Natural killer cell treated with Interleukin-12 subunit alpha and Interleukin-12 subunit beta and Interleukin-15 and Interleukin-18, amount 100 ng/mL, for 72 hours (primary cell): ENCODE measurements at places on chromosomes 1 and 21. TPM values are rescaled to one million over a fixed set of nuclear protein-coding genes. Genes with fewer than 3 reads are reported as not detected.

GRCh38 chr21:31159808-31160207 is 121.5 kb upstream of the KRTAP19-8 start:
- no peak for DNase-seq

The TCP10L gene
- 1.3 TPM for total RNA-seq

The ENTREP3 gene
- 38.0 TPM for total RNA-seq

GRCh38 chr1:17016317-17016661 is 4.6 kb upstream of the ATP13A2 start:
- no peak for DNase-seq

DNA sequence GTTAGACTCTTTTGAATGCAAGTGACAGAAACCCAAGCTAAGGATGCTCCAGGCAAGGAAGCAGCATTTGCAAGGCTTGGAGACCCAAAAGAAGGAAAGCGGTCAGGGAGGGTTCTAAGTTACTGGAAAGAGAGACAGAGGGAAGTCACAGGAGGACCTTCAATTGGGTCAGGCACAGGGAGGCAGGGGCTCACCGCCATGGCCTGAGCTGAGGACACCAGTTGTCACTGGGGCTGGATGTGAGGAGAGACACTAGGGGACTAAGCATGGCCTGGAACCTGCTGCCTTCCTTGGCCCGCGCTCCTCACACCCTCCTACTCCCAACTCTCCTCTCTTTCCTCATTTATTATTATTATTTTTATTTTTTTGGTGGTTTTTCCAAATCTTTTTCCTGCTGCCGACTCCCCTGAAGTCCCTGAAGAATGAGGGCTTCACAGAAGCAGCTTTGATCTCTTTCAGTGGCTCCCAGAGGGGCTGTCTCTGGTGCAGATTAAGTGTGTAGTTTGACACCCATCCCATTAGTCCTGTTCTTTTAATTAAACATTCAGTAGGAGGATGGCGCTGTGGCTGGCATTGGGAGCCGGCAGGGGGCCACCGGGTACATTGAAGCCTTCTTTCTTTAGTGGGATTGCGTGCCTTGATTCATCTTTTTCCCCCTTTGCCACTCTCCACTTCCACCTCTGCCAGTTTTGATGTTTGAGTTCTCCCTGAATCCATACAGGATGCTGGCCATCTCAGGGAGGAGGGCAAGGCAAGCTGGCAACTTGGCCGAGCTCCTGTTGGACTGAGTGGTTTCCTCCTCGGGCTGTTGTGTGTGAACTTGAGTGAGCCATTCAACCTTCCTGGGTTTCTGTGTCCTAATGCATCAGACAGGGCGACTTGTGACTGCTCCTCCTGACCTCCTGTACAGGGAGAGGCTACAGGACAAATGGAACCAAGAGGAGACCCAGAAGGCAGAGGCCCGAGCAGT is 59.3 kb downstream of the MDM4 start:
- no peak for DNase-seq

DNA sequence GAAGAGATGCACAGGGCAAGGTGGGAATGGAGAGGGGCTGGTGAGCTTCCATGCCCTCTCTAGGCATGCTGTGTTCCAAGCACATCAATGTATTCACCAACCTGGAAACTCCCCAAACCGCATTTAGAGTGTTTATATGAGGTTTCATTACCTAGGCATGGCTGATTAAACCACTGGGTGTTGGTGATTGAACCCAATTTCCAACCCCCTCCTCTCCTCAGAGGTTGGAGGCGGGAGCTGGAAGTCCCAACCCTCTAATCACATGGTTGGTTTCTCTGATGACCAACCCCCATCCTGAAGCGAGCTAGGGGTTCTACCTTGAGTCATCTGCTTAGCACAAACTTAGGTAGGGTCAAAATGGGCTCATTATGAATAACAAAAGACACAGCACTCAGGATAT is 3.0 kb upstream of the PPIE start:
- no peak for DNase-seq

The LAMC2 gene
- total RNA-seq, result not detected

GRCh38 chr1:36457691-36458090 is 6.5 kb downstream of the MRPS15 start:
- no peak for DNase-seq

DNA sequence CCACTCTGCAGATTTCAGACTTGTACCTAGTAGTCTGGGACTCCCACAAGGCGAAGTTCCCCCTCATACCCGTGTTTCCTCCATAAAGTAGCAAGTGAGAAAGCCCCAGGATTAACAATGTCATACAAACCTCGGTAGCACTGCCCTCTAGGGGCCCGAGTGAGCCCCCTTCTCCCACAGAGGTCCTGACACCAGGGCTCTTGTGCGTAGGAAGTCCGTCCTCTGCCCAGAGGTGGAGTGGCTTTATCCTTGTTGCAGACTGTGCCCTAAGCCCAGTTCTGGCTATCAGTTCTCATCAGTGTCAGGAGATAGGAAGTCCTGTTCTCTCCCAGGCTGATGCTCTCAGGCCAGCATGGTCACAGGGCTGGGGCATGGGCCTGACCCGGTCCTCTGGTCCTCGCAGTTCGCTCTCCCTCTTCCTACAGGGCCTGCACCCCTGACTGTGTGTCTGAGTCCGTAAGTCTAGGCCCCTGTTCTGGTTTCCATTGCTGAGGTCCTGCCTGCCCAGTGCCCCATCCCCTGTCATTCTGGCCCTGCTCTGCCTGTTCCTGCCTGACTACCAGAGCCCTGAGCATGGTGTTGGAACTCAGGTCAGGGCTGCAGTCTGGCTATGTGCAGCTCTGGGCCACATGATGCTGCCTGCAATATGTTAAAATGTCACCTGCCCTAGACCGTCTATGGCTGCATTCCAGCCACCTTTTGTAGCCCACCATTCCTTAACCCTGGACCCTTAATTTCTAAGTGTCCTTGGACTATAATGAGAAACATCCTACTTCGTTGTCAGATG is 285.6 kb downstream of the ASTN1 start:
- DNase-seq, result no peak

The SPATC1L gene
- total RNA-seq, result not detected

The GOLPH3L gene
- total RNA-seq, result 18.7 TPM

The ARTN gene
- total RNA-seq, result 1.2 TPM

The GBP6 gene
- 0.19 TPM for total RNA-seq

DNA sequence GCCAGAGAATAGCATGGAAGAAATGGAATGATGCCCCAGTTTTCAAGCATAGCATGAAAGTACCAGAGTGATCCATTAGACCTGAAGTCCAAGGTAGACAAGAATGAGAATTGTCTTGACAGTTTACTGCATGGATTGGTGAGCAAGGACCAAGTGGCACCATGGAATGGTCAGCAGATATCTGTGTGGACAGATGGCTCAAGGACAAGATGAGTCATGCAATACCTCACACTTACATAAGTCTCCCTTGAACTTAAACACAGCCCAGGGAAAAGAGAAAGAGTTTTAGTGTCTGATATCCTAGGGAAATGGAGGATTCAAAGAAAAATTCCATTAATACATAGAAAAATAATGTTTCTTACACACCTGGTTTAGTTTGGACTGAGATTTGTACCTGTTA is 195.2 kb downstream of the MRPL39 start:
- no peak for DNase-seq

GRCh38 chr1:67942274-67942673 is 108.2 kb downstream of the DIRAS3 start:
- DNase-seq, result no peak

GRCh38 chr1:201783058-201783457 is 45.9 kb upstream of the IPO9 start:
- DNase-seq, result no peak

GRCh38 chr1:72567521-72567920 is 285.2 kb upstream of the NEGR1 start:
- no peak for DNase-seq

DNA sequence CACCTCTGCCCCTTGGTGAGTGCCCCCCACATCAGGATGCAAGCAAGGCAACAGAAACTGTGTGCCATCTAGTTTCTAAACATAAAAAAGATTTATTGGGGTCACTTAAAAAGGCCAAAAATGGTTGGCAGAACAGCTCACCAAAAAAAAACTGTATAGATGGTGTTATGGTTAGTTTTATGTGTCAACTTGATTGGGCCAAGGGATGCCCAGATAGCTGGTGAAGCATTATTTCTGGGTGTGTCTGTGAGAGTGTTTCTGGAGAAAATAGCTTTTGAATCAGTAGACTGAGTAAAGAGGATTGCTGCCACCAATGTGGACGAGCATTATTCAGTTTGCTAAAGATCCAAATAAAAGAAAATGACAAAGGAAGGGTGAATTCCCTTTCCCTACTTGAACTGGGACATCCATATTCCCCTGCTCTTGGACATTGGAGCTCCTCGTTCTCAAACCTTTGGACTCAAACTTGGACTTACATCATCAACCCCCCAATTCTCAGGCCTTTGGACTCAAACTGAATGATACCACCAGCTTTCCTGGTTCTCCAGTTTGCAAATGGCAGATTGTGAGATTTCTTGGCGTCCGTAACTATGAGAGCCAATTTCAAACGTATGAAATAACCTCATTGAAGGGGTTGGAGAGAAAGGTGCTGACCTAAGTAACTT is 16.9 kb downstream of the CAPN9 start:
- DNase-seq, result no peak

DNA sequence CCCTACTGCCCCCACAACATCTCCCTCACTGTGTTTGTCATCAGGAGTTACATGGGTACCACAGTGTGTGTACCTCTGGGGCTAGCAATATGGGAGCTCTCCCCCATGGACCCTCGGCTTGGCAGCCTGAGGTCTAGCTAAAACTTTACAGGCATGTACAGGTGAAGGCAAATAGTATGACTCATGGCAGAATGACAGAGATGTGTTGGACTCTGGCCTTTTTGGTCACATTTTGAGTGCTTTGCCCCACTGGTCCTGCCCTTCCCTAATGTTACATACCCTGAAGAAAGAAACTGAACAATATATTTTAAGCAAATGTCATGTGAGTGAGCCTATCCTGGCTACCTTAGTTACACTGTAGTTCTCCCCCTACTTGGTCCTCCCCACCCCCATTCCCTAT is 124.0 kb downstream of the NGF start:
- DNase-seq, result no peak

- no peak for DNase-seq
These were observed 34.8 kb upstream of the CACYBP start for GRCh38 chr1:174964972-174965361.

GRCh38 chr1:100087396-100087795 is 45.3 kb downstream of the SASS6 start:
- no peak for DNase-seq

GRCh38 chr1:41503538-41504113 is 19.1 kb upstream of the EDN2 start:
- DNase-seq, result no peak

GRCh38 chr1:171901245-171901644 is 59.9 kb downstream of the DNM3 start:
- no peak for DNase-seq

DNA sequence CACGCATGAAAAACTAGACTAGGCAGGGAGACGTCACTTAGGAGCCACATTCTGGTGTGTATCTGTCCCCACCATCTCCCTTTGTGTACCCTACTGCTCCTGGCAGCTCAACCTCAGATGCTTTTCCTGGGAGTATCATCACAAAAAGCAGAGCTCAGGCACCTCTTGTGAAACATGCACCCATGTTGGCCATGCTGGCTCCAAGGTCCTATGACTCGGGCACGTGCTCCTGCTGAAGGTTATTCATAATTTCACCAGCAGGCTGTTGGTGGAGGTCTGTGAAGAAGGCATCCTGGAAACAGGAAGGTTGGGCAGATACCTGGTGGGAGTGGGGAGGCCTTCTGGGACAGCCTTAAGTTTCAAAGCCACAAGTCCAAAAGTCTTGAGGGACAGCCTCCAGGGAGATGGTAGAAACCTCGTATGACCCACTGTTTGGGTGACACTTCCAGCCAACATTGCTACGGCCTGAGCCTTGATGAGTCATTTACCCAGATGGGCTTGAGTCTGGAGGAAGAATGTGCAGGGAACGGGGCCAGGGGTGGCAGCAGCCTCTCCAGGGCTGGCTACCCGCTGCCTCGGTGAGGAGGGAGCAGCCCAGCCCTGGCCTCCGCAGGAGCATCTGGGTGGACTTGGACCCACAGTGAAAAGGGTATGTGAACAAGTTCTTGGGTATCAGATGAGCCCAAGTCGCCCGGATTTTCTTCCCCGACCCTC is 75.8 kb downstream of the PGBD5 start:
- DNase-seq, result no peak

The OVAAL gene
- not detected for total RNA-seq

DNA sequence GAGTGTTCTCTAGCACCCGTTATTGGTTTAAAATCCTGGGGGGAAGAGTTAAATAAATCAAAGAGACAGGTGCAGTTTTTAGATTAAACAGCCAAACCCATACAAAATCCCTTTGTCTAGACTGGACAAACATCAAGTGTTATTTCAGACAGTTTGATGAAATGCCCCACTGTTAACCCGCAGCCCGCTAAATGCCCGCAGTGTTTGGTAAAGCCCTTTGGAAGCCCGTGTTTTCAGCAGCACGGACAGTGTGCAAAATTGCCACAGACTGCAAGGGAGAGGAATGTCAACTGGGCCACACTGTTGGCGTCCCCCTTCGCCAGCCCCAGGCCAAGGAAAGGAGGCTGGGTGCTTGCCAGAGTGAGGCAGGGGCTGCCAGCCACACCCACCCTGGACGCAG is 26.6 kb downstream of the AJAP1 start:
- no peak for DNase-seq

The ST6GALNAC3 gene
- total RNA-seq, result not detected

The GNB1 gene
- 361 TPM for total RNA-seq

GRCh38 chr1:214658785-214659184 is 55.8 kb downstream of the CENPF start:
- DNase-seq, result no peak

- DNase-seq, result no peak
These were observed 20.9 kb upstream of the RHBDL2 start for GRCh38 chr1:38962560-38962959.

DNA sequence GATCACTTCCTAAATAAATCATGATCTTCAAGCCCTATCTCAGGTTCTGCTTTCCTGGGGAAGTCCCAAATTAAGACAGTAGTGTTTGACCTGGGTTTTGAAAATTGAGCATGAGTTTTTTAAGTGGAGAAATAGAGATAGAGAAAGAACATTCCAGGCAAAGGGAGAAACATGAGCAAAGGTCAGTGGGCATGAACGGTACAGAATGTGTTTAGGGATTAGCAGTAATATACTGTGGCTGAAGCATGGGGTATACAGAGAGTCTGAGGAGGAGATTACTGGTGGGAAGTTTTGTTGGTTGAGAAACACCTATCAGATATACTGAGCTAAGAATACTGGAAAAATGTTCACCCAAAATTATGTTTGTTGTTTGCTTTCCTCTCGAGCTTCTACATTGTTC is 15.2 kb upstream of the MYSM1 start:
- no peak for DNase-seq

DNA sequence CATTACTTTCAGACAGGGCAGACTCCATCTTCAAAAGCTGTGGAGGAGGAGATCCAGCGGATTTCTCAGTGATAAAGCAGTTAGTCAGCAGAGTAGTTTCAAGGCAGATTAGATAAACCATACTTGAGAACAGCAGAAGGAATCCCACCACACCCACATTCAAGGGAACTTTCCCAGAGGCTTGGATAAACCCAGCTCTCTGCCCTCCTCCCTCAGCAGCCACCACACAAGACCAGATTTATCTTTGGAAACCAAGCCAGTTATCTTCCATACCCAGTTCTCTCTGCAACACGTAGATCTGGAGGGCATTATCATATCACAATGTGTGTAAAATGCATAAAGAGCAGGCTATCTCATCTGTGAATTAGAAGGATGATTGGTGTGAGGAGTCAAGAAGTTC is 40.2 kb downstream of the GFI1 start:
- DNase-seq, result no peak

The AUNIP gene
- total RNA-seq, result 4.2 TPM

GRCh38 chr1:103489935-103490334 is 35.6 kb upstream of the RNPC3 start:
- DNase-seq, result no peak

The LMOD1 gene
- not detected for total RNA-seq

- DNase-seq, result no peak
These were observed 1.0 kb downstream of the SLC35D1 start for GRCh38 chr1:67052741-67053534.
